ENCODE measurements at places on chromosomes 7 and 10.

GRCh38 chr7:146503844-146504243, 387.2 kb downstream of the CNTNAP2 start:
- DNase-seq: no peak

GRCh38 chr7:19302731-19303130, 157.5 kb upstream of the FERD3L start:
- DNase-seq: no peak

GRCh38 chr10:19628767-19629560, 187.3 kb upstream of the PLXDC2 start:
- DNase-seq: no peak

DNA sequence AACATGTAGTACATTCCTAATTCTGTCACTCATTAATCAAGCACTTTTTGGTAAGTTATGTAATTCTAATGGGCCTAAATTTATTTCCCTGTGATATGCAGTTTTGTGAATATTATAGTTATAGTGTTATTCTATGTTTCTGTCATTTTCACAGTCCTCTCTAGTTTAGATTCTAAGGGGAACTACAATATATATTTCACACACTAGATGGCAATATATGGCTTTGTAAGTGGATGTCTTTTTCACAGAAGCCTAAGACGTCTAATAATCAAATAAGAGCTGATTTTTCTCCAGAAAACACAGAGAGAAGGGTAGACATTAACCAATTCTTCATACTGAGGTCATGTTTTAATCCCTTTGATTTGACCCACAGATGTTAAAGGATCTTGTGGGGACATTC, 18.0 kb downstream of the RNLS start:
- DNase-seq: peak; percentile 47

DNA sequence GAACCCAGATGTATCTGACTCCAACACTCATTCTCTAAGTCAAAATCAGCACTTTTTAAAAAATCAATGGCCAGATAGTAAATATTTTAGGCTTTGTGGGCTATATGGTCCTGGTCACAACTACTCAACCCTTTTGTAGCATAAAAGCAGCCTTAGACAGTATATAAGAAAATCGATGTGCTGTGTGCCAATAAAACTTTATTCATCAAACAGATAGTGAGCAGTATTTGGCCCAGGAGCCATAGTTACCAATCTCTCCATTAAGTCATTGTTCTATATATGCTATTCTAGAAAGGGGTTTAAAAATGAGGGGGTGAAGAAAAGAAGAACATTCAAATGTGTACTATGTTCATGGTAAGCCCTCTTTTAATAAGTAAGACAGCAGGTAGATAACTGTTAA, 18.5 kb upstream of the GPAM start:
- no peak for DNase-seq

DNA sequence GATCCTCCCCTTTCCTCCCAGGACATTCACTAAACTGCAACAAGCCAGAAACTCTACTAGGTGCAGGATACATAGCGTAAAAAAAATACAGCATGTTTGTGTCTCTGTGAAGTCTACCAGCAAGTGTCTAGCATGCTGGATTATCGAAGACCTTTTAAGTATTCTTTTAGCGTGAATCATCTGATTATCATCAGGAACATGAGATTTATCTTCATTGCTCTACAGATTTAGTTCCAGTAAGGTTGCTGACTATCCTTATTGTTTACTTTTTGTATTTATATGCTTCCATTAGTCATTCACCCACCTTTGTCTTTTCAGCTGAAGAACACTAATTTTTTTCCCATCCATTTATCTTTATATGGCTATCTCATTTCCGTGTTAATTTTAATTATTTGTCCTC, 62.8 kb downstream of the PDZD8 start:
- DNase-seq: no peak

DNA sequence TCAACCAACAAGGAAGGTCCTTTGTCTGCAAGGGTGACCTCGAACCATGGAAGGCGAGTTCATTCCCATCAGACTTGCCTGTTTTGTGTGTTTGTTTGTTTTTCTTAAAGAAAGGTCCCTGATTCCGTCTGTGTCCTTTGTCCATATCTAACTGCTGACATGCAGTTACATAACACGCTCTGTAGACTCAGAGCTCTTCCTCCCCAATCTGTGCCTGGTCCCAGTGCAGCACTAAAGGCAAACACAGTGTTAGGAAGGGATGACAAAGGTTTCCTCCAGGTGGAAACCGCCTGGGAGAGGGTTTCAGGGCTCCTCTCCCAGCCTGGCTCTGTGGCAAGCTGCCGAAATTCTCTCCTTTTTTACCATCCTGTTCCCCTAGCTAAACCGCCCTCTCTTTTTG, 13.4 kb downstream of the JCAD start:
- DNase-seq: no peak

- no peak for DNase-seq
Observed at GRCh38 chr7:75072981-75073283, 670 bp downstream of the RCC1L start.

GRCh38 chr10:79487296-79488194, 24.8 kb upstream of the EIF5AL1 start:
- DNase-seq: peak; percentile 69

- no peak for DNase-seq
Observed at GRCh38 chr10:43263551-43264343, 3.1 kb downstream of the RASGEF1A start.

- DNase-seq: no peak
Observed at GRCh38 chr10:131531265-131532190, 220.0 kb upstream of the TCERG1L start.

- DNase-seq: no peak
Observed at GRCh38 chr10:85868627-85869499, 497.7 kb downstream of the GRID1 start.

- DNase-seq: no peak
Observed at GRCh38 chr10:57142925-57143576, 782.0 kb upstream of the ZWINT start.

GRCh38 chr7:155398944-155399343, 59.0 kb upstream of the EN2 start:
- DNase-seq: no peak

DNA sequence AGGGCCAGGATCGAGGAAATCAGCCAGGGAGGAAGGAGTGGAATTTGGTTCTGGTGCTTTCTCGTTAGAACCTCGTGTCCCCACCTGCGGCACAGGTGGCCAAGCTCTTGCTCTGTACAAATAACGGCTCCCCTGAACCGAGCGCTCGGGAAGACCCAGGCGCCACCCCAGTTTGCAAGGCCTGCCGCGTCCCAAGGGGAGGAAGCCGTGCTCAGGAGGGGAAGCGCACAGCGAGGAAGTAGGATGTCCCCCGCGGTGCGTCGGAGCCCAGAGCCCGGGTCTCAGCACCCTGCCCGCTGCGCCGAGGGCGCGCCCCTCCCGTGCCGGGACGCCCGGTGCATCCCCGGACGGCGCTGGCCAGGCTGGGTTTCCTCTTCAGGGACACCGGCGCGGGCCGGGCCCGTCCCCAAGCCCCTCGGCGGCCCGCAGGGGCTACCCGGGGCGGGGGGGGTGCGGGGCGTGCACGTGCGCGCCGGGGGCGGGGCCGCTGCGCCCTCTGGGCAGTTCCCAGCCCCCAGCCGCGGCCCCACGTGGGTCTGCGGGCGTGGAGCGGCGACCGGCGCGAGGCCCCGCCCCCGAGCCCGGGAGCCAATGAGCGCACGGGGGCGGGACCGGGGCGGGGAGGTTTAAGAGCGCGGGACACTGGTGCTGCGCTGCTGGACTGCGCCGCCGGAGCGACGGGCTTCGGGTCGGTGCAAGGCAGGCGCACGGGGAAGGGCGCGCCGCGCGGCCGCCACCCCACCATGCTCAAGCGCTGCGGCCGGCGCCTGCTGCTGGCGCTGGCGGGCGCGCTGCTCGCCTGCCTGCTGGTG, at the start of gene LFNG:
Gene LFNG (plus strand): TSS at position 656 of the 812 bp plus-strand sequence. CDS start 88 bp downstream, at position 744.
- DNase-seq: peak; percentile 93

DNA sequence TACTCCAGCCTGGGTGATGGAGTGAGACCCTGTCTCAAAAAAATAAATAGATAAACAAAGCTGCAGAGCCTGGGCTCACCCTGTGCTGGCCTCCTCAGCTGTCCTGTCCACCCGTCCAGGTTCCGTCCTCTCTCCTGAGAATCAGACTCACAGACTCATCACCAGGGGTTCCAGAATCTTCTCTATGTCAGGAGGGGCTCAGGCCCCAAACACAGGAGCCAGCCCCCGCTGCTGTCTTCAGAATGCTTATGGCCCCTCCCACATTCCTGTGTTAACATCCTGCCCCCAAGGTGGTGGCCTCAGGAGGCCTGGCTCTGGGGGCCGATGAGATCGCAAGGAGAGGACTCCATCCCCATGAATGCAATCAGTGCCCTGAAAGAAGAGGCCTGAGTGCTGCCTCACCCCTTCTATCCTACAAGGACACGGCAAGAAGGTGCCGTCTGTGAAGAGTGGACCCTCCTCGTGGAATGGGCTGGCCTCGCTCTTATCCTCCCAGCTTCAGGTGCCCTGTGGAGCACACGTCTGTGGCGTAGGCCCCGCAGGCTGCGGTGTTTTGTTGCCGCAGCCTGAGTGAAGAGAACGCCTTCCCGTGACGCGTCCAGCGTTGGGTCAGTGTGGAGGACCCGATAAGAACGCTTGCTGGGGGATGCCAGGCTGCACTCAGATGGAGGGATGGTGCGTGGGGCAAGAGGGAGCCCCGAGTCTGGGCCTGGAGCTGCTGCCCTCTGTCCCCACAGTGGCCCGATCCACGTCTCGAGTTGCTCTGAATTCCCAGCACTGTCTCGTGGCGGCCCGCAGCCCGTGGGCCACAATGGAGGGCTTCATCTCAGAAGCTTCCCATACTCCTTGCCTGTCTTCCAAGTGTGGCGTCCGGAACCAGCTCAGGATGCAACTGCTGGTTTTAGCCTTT, 77.1 kb downstream of the INPP5A start:
- DNase-seq: no peak

GRCh38 chr7:856444-857095, 19.8 kb upstream of the GET4 start:
- no peak for DNase-seq

DNA sequence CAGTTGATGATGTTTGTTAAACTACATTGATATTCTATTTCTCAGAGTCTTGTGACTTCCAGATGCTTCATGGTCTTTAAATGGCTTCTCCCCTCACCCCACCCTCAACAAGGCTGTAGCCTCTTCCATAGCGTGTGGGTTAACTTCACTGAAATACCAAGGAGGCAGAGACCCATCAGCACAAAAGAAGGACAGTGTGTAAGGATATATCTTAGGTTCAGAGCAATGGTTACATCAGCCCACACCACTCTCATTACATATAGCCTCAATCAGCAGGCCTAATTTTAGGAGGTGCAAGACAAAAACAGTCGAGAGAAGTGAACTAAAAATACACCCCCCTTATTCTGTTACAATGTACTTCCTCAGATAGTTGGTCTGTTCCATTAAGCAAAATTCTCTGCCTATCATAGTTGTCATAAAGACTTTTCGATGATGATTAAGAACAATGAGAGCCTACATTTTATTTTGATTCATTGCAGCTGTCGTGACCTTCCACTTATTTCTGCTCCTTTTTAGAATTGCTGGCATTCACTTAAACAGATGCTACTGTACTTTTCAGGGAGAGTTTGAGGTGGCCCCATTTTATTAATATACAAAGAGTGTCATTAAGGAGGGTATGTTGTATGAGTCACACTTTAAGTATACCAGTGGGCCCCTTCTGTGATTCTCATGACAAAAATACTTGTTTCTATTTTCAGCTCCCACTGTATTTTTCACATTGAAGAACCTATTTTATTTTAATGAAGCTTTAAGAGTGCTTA, 52.1 kb downstream of the WIPF3 start:
- peak; percentile 19 for DNase-seq

- no peak for DNase-seq
Observed at GRCh38 chr10:581776-582330, 107.6 kb downstream of the DIP2C start.

- peak; percentile 65 for DNase-seq
Observed at GRCh38 chr10:69451209-69451783, at the start of gene TSPAN15. TSS of gene TSPAN15 (plus strand) at chr10:69451465. CDS start at chr10:69451595, 130 bp downstream.

- no peak for DNase-seq
Observed at GRCh38 chr7:149021725-149022062, 6.6 kb downstream of the PDIA4 start.

DNA sequence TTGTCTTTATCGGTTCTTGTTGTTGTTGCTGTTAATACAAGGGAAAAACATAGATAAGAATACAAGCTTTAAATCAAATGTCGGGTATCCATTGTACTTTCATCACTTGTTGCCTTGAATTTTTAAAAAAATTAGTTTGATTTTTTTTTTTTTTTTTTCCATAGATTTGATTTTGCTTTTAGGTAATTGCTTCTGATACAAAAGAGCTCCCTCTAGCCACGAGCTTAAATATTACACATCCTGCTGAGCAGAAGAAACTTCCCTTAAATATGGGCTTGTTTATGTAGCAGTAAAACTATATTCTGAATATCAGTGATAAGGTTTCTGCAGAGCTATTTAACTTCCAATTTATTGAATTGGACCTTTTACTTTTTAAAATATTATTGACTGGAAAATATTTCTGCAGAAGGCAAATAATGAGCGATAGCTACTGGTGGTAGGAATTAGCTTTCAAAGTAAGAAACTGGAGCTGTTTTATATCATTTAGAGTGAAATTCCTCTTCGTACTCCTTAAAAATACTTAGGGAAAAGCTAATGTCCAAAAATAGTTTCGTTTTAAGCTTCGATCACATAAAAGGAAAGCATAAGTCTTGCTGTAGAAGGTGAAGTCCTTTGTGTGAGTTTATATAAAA, 216.9 kb downstream of the POLR1F start:
- DNase-seq: peak; percentile 36

- DNase-seq: peak; percentile 10
Observed at GRCh38 chr7:16627236-16627635, 18.3 kb downstream of the ANKMY2 start.

GRCh38 chr7:130463553-130464434, 23.0 kb upstream of the CEP41 start:
- no peak for DNase-seq

DNA sequence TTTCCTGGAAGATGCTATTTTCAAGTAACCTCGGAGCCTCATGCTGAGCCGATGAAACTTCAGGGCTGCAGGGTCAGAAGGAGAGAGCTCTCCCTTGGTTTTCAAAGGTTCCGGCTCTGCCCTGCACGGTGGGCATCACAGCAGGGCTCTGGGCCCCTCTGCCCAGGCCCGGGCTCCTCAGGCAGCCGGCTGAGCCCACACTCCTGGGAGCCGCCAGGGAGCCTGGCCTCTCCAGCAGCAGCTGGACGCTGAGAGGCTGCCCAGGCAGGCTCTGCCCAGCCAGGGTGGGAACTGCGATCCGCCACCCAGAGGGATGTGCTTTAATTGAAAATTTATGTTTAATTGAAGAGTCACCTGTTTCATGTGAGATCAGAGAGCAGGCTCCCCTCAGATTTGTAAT, 97.5 kb upstream of the MGMT start:
- DNase-seq: no peak

All from fibroblast of skin of scalp (primary cell).